Aorta (tissue), 5 donors: ENCODE measurements at places on chromosomes 11 and 22. TPM values are rescaled to one million over a fixed set of nuclear protein-coding genes. Genes with fewer than 3 reads are reported as not detected.

DNA sequence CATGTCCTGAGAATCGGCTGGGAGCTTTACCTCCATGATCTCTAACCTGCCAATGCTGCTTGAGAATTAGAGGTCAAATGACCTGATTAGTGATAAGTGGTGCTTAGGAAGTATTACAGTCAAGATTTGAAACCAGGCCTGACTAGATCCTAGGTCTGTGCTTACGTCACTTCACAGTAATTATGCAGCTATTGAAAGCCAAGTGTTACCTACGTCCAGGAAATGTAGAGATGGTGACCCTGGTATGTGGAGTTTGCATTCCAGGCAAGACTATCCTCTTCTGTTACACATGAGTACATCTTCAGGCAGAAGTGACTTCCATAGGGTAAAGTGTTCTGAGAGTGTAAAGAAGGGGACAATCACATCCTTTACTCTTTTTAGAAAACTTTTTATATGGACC is 530.4 kb upstream of the TENM4 start:
- no peak for DNase-seq

GRCh38 chr11:1632053-1632714 is 2.6 kb downstream of the KRTAP5-5 start:
- no peak for DNase-seq

- DNase-seq: no peak
Measured at GRCh38 chr11:78533399-78533798, 41.3 kb downstream of the NARS2 start.

GRCh38 chr22:50603511-50604255 is 3.1 kb downstream of the MAPK8IP2 start:
- no peak for DNase-seq

Gene HEPN1
- not detected for total RNA-seq

Gene EIF4G2
- 752 TPM for total RNA-seq
